ENCODE measurements at places on chromosomes 13 and 19.

DNA sequence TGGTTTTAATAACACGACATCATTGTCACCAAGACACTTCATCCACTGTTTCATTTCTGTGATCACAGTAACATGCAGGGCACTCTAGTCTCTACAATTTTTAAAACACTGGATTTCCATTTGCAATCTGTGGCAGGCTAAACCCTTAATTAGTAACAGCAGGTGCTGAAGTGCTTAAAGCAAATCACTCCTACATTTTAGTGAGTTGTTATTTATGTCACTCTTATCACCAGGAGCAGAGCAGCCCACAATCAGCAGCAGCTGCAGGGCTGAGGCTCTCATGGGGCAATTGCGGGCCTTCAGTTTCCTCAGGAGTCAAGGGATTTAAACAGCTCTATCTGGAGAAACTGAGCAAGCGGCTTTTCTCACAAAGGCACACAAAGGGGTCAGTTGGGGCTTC, 1.6 kb downstream of the SOHLH2 start:
- no peak for DNase-seq

DNA sequence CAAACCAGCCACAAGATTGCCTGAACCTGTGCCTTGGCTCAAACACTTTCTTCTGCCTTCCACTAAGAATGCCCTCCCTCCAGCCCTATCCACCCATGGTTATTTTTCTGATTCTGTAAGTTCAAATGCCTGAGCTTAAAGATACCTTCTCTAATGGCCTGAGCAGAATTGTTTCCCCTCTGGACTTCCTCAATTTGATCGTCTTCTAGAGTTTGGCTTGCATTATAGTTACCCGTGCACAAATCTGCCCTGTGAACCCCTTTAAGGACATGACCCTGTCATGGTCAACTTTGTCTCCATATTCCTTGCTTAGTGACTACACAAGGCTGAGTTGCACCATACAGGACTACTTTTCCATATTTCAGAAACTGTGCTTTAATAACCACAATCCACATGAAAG, 481.0 kb downstream of the FOXO1 start:
- no peak for DNase-seq

DNA sequence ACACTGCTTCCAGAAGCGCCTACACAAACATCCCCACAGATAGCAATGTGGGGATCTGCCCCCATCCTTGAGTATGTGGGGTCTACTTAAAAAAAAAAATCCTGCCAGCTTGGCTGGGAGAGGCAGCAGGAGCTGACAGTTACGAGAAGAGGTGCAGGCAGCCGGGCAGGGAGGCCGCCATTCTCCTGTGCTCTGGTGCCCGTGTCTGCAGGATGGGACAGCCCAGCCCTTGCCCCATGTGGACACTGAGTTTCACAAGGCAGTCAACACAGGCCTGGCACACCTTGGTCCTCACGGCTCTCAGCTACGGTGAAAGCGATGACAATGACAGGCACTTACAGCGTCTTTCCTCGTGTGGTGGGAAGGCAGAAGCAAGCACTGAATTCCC, 24.0 kb downstream of the MPND start:
- DNase-seq = no peak

GRCh38 chr13:73365681-73366080, 306.9 kb downstream of the KLF5 start:
- DNase-seq = no peak

DNA sequence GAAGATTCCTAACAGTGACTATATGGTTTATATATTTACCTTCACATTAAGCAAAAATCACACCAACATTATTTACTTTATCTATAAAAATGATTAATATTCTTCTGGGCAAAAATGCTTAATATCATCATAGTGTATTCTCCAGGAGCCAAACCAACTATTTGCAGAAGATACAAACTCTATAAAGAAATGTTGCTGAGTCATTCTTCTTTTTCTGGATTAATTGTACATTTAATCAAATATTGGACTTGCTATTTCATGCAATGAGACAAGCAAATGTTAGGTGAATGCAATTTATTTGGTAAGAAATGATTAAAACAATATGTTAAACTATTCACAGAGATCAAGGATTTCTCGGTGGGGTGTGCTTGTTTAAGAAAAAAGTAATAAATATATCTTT, 1075.8 kb downstream of the PCDH9 start:
- no peak for DNase-seq

DNA sequence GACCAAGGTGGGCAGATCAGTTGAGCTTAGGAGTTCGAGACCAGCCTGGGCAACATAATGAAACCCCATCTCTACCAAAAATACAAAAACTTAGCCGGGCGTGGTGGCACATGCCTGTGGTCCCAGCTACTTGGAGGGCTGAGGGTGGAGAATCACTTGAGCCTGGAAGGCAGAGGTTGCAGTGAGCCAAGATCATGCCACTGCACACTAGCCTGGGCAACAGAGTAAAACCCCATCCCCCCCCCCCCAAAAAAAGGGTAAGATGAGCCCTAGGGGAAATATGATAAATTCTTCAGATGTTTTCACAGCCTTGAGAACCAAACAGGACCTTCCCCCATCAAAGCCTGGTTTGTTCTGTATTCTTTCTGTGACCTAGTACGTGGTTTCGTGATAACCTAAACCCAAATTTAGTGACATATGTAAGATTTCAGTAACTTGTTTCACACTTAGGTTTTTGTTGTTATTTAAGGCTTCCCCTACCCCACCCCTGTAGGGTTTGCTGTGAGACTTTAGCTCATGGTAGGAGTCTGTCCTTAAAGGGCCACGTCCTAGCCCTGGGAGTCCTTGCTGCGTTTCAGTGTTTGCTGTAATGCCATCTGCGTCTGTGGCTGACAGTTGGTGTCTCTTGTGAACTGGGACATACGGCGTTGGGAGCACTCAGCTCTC, 49.6 kb downstream of the MYO9B start:
- DNase-seq = no peak

GRCh38 chr13:49503951-49504350, 8.2 kb downstream of the PHF11 start:
- no peak for DNase-seq

GRCh38 chr13:29885989-29886388, 35.6 kb upstream of the UBL3 start:
- no peak for DNase-seq

GRCh38 chr19:49758292-49758691, 4.8 kb downstream of the TSKS start:
- DNase-seq = no peak

GRCh38 chr13:25588336-25589060, 216.7 kb downstream of the ATP8A2 start:
- no peak for DNase-seq

DNA sequence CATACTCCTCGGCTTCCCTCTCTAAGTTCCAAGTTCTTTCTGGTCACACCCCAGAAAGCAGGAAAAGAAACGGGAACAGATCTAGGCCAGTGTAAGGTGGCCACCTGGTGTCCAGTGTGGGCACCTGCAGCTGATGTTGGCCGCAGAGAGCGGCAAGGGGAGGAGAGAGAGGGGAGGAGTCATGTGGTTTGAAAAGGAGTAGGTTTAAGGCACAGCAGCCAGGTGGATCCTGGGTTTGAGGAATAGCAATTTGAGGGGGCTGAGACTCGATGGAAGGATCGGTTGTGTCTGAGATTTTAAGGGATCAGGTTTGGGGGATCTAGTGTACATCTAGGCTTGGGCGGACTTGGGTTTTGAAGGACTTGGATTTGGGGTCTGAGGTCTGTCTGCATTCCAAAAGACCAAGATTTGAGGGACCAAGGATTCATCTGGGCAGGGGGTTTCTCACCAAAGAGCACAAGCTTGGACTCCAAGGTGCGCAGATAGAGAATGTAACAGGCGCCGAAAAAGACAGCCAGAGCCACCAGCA, 1.2 kb downstream of the RABAC1 start:
- DNase-seq = no peak

DNA sequence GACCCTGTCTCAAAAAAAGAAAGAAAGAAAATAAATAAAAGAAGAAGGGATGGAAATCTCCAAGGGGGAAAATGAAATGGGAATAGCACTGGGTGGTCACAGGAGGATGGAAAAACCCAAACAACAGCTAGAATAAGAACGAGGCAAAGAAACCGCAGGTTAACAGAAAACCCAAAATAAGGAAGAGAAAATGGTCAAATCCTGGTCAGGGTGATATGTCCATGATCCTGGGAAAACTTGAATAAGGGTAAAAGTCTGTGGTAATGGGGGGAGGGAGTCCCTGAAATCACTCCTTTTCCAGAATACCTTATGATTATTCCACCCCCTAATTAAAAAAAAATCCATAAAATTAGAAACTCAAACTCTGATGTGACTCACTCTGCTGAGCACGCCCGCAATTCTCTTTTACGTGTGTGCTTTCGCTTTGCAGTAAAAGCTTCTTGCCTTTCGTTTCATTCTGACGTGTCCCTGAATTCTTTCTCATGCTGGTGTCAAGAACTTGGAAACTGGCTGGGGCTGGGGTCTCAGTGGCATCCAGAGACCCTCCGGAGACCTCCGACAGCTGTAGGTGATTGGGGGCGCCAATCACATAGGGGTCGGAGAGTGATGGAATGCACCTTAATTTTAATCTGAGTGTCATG, 4.3 kb upstream of the NAXD start:
- no peak for DNase-seq

DNA sequence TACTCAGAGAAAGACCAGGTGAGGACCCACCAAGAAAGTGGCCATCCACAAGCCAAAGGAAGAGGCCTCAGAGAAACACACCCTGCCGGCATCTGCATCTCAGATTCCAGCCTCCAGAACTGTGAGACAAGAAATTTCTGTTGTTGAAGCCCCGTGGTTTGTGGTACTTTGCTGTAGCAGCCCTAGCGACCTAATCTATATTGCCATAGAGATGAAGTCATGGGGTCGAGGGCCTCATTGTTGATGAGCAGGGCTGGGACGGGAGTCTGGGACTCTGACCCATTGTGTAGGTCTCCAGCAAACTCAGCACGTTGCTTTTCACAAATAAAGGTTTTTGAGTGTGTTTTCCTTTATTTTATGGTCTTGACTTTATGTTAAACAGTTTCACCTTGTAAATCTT, 174.9 kb downstream of the TNFSF13B start:
- no peak for DNase-seq

DNA sequence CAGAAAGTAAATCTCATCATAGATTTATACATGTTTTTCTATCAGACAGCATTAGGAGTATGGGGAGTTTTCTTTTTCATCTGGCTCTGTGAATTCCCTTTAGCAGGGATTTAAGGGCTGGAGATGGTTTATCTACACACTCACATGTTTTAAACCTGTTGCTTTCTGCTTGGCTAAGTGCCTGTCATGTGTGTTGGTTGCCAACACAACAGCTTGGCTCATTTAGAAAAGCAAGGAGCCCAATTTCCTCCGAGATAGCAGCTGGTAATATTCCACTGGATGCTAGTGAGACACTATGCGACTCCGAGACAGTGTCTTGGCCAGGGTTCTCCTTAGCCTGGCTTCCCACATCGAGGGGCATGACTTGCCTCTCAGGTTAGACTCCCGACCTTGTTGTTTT, 83.3 kb downstream of the KLF5 start:
- no peak for DNase-seq

- no peak for DNase-seq
Measured at GRCh38 chr13:57624565-57625435, 6.7 kb upstream of the PCDH17 start.

DNA sequence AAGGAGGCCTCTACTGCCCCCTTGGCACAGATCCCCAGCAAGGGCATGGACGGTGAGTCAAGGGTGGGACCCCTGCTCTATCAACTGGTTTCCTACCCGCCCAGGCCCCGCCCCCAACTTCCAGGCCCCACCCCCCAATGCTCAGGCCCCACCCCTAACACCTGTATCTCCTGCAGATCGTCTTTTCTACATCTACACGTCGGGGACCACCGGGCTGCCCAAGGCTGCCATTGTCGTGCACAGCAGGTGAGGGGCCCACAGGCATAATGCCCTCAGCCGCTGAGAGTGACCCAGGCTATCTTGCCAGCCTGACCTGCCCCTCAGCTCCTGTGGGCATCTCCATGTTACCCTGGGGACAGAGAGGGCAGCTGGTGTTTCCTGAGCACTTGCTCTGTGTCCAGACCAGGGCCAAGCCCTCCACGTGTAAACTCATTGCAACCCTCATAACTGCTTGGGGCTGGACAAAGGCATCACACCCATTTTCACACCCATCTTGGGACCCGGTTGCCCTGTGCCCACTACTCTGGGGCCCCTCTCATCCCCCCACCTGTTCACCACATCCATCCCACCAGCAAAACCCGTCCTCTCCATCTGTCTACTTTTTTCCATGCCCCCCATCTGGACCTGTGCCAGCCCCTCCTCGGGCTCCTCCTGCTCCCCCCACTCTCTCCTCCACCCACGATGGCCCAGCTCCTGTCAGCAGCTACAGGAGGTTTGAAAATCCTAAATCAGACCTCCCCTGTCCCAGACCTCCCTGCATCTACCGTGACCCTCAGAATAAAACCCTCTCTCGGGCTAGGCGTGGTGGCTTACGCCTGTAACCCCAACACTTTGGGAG, 17.2 kb downstream of the SLC27A1 start:
- no peak for DNase-seq

DNA sequence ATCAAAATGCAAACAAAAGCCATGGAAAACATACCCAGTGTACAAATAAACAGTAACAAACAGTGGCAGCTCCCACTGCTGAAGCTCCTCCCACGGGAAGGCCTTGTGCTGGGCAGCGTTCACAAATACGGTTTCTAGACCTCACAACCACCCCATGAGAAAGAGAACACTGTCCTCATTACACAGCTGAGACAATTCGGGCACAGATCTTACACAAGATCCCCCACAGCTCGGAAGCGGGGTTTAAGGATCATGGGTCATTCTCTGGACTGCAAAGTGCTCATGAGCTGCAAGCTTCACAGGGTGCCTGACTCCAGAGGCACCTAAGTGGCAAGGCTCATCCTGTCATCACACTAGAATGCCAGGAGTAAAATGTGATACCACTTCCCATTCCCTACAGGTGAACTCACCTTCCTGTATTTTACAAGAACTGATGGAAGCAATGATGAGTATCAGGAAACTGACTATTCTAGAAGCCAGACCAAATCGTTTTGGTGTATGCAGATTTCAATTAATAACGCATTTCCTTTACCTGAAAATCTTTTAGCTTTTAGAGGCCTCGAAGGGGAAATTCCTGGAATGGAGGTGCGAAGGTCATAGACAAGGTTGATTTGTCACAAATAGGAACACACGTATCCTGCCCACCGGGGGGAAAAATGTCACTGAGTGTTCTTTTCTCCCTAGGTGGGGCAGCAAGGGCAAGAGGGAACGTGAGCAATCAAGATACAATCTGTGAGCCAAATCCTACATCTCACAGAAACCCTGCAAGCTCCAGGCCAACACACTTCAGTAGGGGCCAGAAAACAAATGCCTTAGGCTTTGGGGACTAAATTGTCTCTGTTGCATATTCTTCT, 41.2 kb downstream of the STK24 start:
- no peak for DNase-seq

DNA sequence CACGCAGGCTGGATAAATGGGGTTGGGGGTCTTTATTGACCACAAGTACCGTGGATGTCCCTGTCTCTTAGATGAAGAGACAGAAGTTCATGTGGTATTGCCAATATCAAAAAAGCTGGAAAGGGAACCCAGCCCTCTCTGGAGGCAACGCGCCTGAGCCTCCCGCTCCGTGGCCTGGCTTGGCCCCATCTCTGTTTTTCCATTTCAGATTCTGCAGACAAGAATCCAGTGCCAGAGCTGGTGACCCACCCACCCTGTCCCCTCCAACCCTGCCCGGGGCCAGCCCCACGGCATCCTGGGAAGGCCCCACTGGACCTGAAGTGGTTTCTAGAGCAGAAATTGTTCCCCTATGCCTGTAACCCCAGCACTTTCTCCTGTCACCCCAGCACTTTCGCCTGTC, 57.7 kb downstream of the PTPRS start:
- no peak for DNase-seq

Measured in SK-N-MC (cell line).